ENCODE measurements at places on chromosomes 1 and 21.

GRCh38 chr21:29433366-29434059 lies 134.8 kb downstream of the BACH1 start:
- DNase-seq, result no peak

- no peak for DNase-seq
Measured at GRCh38 chr1:86416343-86416742, 7.6 kb upstream of the CLCA2 start.

- DNase-seq, result no peak
Measured at GRCh38 chr21:40016234-40016633, 149.0 kb downstream of the PCP4 start.

GRCh38 chr1:43772978-43773377 lies 65.6 kb downstream of the ST3GAL3 start:
- no peak for DNase-seq

- DNase-seq, result no peak
Measured at GRCh38 chr21:32102426-32102825, 176.4 kb downstream of the MIS18A start.

DNA sequence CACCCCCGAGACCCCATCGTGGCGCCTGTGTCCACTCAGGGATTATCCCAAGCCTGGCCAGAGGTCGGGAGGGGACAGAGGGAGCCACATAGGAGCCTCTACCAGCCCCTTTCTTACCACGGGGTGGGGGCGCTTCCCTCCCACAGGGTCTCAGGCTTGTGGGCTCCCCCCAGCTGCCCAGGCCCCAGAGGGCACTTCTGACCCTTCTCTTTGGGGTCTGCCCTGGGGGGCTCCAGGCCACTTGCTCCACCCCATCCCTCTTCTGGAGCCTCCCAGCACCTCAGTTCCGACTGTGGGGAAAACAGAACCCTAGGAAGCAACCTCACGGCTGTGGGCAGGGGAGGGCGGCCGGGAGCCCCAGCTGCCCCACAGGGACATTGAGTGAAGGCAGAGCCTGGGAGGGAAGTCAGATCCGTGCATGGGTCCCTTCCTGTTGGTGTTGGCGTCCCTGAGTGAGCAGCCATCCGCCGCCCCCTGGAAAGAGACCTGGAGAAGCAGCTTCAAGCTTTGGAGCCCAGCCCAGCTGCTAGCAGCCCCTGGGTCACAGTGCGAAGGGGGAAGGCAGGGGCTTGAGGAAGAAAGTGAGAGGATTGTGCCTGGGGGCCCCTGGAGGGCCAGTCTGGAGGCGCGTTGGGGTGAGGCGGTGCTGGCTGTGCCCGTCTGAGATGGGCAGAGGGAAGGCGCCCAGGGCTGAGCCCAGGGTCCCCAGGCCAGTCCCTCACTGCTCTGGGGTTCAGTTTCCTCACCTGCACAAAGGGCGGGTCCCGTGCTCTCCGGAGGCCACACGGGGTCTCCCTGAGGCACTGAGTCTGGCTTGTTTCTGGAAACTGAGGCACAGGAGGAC lies 22.1 kb downstream of the RRP1 start:
- DNase-seq, result no peak
